ENCODE measurements at places on chromosomes 7 and 10.

DNA sequence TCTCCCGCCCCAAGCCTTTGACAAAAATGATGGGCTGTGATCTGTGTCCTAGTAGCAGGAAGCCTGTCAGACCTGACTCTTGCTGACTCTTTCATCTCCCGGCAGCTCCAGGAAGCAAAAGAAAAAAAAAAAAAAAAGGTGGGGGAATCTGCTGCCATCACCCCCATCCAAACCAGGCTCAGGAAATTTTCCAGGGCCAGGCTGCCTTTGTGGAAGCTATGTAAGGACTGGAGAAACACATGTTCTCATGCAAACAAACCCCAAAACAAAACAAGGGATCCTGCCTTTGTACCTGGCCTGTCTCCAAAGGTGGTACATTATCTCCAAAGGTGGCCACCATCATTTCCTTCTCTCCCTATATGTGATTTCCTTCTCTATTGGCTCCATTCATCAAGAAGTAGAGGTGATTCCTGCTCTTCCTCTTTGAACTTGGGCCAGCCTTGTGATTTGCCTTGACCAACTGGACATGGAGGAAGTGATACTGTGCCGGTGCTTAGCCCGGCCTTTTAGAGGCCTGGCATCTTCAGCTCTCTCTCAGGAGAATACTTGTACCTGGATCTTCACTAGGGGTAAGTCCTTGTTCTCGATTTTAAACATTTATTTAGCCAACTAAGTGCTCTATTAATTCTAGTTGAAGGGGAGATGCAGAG is 192.2 kb upstream of the SVIL start:
- no peak for DNase-seq

DNA sequence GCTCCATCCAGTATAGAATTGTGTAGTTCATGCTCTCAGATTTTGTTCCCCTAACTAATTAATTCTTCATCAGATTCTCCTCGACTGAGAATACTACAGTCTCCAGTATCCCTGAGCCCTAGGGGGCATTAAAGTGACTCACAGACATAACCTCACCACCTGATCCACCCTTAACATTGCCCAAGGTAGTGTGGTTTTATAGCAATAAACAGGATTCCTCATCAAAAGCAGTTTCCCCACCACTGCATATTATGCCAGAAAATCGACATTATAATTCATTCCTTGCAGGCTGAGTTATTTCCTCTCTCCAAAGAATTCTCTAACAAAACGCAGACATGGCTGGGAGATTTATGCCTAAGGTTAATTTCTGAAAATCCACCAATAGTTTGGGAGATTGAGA is 1402.5 kb upstream of the CELF2 start:
- DNase-seq: no peak

GRCh38 chr10:128087884-128088709 is 38.1 kb downstream of the MKI67 start:
- no peak for DNase-seq

DNA sequence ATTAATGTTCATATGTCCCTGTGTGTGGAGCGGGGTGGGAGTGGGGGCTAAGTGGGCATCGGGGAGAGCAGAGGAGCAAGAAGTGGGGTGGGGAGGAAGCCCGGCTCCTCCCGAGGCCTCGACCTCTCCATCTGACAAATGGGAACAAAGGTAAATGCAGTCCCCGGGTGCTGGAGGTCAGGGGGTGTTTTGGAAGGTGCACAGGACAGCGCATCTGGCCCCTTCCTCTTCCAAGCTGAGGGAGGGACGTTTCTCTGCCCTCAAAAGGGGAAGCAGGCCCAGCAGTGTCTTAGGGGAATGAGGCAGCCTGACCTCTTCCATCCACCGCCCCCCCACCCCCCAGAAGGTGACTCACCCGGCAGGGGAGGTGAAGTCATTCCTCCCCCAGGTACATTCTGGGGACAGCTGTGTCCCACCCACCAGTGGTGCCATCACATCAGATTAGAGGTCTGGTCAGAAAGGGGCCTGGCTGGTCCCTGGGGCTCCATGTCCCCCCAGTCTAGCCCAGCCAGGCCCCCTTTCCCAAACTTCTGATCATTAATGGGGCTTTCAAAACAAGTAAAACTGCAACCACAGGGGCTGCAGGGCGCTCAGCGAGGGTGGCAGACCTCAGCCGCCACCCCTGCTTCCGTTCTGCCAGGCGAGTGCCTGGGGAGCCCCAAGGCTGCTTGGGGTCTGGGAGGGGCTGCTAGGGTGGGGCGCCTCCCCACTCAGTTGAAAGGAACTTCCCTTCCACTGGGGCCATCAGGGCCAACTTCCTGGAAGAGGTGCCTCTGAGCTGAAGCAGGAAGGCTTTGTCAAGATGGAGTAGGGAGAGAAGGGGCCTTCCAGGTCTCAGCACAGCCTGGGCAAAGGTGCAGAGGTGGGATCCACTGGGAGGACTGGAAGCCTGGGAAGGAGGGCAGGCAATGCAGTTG is 10.8 kb downstream of the LFNG start:
- peak; percentile 84 for DNase-seq

DNA sequence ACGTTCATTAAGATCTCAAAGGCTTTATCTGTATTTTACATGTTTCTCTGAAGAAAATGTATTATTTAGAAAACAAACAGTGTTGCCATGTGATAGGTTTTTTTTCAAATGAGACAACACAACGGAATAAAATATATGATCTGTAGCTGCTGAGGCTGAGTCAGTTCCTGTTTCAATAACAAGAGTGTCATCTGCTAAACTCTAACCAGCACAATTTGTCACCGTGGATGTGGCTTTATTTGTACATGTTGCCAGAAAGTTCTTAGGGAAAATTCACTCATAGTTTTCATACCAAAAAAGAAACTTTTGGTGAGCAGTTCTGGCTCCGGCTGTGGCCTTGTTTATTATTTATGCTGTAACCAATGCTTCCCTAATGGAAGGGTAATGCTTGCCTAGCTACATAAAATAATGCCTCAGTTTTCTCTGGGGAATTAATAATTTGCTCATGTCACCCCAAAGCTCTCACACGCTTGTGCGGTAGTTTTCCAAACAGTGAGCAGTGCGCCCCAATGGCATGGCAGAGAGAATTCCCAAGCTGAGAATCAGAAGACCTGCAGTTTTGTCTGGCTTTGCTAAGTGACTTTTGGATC is 20.3 kb upstream of the KLF6 start:
- peak; percentile 92 for DNase-seq

Measured in activated CD4-positive, alpha-beta T cell treated with anti-CD3 and anti-CD28 coated beads, Interleukin-2, Interleukin-4, amounts not matched to agents 100 ng/mL and 50 ng/mL, durations not matched to agents 16 hours and 8 hours (primary cell).